DMS153 (cell line): ENCODE measurements at places on chromosomes 12 and 14.

DNA sequence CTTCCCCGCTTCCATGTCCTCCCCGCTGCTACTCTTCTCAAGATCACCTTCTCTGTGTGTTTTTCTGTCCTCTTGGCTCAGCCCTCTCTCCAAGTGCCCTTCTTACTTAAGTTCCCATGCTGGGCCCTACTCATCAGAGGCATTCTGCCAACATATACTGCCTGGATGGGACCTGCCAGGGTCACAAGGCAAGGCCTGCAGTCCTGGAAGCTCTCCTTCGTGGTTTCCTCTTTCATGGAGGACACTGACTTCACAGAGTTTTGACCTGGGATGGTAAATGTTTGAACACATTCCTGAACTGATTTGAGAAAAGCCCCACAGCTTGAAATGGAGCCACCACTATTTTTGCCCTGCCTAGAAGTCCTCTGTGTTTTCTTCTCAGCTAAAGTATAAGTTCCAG lies 140.9 kb downstream of the TMEM30B start:
- DNase-seq, result no peak

DNA sequence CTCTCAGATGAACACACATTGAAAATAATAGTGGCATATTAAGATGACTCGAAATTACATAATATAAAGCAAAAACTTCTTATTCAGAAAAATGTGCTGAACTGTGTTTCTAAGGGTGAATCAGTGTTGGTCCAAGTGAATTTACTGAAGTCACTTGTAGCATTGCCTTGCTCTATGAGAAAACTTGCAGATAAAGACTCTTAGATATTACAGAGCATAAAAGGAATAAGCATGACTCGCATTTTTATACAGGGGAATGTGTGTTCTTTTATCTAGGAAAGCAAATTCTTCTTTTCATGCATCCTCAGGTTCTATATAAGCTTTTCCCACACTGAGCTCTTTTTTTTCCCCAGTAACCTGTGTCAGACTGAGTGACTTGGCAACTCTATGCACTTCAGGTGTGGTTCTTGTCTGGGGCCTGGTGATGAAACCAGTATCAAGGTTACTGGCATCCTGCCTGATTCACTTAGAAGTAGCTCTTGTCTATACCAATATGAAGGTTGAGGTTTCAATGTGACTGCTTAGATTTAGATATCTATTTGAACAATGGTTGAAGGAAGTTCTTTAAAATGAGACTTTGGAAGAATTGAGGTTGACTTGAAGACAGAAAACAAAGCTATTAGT lies 76.1 kb downstream of the OTOGL start:
- no peak for DNase-seq

DNA sequence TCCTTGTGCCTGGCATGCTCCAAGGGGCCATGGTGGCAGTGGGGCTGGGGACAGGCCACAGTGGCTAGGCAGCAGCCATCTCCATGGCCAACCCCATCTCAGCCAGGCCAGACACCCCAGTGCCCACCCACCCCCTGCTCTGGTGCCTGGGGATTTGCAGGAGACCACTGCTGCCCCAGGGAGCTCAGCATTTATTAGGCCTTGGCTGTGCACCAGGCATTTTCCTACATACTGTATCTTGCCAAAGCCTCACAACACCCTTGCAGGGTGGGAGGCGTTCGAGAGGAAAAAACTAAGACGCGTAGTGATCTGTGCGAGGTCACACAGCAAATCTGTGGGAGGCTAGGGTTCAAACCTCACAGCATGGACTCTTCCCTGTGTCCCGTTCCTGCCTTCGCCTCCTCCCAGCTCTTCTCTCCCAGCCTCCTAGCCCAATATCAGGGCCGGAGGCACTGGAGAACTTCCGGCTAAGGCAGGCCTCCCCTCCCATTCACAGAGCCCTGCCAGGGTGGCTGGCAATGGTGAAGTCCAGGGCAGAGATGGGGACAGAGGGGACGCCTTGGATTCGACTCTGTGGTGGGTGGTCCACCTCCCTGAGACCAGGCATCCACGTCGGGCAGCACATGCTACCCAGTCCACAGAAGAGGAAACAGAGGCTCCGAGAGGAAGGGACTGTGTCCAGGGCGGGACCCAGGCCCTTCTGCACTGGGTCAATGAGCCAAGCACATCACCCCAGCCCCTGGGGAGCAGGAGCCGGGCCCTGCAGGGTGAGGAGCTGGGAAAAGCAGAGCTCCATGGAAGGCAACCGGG lies 57.4 kb downstream of the FAM222A start:
- DNase-seq, result no peak

- no peak for DNase-seq
Measured at GRCh38 chr14:61188978-61189808, 91.9 kb downstream of the TMEM30B start.

- DNase-seq, result no peak
Measured at GRCh38 chr12:72832024-72832423, 559.9 kb downstream of the TRHDE start.

GRCh38 chr12:104281636-104282035 lies 21.9 kb upstream of the EID3 start:
- DNase-seq, result no peak

GRCh38 chr14:50082784-50083466 lies 33.4 kb downstream of the VCPKMT start:
- no peak for DNase-seq
